Glutamatergic neuron (in vitro differentiated cells): ENCODE measurements at places on chromosomes 12 and 14. TPM values are rescaled to one million over a fixed set of nuclear protein-coding genes. Genes with fewer than 3 reads are reported as not detected.

DNA sequence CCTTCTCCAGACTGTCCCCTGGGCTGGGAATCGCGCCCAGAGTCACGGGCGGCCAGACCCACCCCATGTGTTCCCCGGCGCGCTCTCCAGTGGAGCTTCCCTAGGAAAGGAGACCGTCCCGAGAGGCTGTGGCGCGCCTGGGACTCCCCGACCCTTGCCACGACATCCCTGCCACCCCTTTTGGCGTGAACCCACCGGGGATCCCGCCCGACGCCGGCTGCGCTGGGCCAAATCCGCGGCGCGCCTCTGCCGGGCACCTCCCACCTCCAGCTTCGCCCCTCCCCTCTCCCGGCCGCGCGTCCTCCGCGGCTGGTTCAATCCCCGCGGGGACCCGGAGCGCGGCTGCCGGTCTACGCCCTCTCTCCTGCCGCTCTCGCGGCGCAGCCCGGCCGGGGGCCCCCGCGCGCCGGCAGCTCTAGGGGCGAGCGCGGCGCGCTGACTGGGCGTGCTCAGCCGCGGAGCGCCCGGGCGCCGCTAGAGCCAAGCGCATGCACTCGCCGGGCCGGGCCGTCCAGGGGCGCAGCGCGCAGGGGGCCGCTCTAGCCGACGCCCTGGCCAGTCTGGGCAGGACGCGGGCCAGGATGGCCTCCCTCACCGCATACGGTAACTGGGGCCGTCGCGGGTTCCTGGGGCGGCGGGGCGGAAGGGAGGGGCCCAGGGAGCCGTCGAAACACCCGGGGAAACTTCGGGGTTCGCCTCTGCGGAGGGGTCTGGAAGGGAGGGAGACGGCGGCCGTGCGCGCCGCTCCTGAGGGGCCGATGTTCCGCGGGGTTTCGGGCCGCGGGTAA, 77.4 kb upstream of the ANO4 start:
- DNase-seq, result peak; percentile 81

The LAG3 gene
- 7.3 TPM for total RNA-seq

The GPR137C gene
- 19.5 TPM for total RNA-seq

The WSCD2 gene
- 1.4 TPM for total RNA-seq
